ENCODE measurements at places on chromosomes 11 and 22.

DNA sequence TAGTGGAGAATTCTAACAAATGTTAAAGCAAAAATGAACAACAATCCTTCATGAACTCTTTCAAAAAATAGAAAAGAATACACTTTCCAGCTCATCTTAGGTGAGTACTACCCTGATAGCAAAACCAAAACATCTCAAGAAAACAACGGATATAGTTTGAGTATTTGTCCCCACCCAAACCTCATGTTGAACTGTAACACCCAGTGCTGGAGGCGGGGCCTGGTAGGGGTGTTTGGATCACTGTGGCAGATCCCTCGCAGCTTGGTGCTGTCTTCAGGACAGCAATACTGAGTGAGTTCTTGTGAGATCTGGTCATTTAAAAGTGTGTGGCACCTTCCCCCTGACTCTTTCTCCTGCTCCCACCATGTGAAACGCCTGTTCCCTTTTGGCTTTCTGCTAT, 27.0 kb downstream of the NCAPD3 start:
- DNase-seq = no peak

GRCh38 chr11:46519351-46519750, 74.5 kb downstream of the AMBRA1 start:
- DNase-seq = no peak

- DNase-seq = no peak
These were observed 39.8 kb downstream of the GAB2 start for GRCh38 chr11:78377625-78378418.

DNA sequence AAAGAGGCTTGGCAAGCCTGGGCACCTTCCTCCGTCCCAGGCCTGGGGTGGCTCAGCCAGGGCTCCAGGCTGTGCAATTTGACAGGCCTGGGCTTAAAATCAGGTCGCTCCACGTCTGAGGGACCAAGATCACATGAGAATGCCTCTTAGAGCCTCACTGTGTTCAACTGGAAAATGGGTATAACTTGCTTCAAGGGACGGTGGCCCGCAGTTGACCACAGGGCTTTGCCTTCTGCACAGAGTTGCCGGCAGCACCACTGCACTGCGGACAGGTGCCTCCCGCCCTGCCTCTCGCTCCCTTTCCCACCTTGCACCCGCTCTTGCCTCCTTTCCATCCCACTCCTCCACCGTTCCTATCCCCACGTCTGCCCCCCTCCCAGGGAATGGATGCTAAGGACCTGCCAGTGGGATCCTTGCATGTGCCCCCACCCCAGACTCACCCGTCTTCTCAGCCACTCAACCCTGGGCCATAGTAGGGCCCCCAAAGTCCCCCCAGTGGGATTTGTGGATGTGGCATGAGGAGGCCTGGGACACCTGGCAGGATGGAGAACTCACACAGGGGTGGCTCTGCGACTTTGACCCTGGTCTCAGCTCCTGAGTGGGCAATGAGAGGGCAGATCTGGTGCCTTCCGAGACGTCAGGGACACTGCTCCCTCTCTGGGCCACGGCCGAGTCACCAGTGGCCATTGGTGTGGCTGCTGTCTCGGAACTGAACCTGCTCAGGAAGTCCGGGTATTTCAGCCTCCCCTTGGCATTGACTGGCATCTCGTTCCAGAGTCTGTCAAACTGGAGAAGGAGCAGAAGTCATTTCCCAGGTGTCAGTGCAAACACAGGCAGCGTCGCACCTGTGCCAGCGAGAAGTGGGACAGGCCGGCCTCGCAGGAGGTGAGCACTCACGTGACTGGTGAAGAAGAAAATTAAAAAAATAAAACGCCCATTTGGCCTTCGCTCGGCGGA, 128.0 kb downstream of the MPPED1 start:
- no peak for DNase-seq

GRCh38 chr11:12274056-12274455, 103.3 kb upstream of the PARVA start:
- no peak for DNase-seq

GRCh38 chr11:3087821-3088800, 30.9 kb upstream of the CARS1 start:
- DNase-seq = no peak

DNA sequence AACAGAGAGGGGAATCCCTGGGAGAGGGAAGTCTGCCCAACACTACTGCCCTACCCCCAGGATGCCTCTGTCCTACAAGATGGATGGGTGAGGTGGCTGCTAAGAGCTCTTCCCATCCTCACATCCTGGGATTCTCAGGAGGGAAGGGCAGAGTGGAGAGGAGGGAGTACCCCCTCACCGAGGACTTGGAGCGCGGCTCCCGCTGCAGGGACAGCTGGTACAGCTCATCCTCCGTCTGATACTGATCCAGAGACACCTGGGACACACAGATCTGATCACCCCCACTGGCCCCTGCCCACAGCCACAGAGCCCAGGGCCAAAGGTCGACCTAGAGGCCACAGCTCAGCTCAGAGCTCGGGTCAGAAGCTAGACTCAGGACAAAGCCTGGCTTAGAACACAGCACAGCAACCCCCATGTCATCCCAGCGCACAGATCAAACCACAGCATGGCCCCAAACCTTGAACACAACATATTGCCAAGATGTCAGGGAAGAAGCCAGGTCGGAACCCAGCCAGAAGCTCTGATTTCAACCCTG, 8.2 kb downstream of the RASGRP2 start:
- DNase-seq = no peak

DNA sequence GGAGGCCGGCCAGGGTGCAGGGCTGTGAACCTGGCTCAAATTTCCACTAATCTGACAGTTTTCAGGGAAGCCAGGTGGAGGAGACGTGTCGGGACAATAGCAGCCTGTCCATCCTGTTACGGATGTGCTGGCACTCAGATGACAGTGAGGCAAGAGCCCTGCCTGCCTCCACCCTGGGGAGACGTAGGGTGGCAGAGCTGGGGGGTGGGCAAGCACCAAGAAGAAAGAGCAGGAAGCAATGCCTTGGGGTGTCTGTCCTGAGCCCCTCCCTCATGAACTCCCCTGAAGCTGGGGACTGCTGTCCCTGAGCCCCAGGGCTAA, 10.0 kb upstream of the TRIM29 start:
- DNase-seq = no peak

DNA sequence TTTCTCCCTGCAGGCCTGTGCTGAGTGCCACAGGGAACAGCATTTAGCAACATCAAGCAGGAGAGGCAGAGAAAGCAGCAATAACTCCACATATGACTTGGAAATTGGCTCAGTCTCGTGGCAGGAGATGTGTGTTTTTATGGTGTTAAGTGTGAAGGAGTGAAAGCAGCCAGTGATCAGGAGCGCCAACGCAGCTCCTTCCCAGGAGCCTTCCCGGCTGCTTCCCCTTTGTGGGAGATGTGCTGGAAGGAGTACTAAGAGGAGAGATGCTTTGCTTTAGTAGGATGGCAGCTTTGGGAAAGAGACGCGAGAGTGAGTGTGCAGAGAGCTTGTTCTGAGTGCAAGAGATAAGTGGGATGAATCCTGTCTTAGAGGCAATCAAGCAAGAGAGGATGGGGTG, 54.7 kb upstream of the KIRREL3 start:
- no peak for DNase-seq

DNA sequence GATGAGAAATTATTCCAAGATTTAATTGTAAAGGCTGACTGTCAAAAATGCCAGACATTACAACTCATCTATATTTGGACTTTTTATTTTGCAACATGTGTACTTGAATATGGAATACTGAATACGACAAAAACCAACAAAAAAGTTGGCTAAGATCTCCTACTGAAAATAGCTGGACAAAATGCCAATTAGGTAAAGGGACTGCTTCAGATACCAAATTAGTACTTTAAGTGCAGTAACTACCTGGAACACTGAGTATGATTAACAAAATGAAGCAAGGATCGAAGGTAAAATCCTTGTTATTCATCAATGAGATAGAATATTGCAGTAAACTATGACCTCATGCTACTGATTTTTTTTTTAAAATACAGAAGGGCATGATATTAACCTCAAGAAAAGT, 173.8 kb downstream of the SOX6 start:
- no peak for DNase-seq

GRCh38 chr11:36155770-36156160, 133.5 kb downstream of the COMMD9 start:
- DNase-seq = no peak

DNA sequence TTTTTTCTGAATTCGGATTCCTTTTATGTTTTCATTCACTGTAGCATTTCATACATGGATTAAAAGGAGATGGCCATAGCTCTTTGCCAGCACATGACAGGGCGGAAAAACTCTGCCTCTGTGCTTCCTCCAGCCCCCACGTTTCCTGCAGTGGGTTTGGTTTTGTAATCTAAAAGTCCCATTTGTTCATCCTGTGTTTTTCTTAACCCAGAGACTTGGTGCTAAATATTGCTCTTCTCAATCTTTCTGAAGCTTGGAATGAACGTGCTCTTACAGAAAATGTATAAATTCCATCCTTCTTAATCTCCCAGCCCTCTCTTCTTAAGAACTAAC, 89.9 kb downstream of the PPP6R3 start:
- DNase-seq = no peak

GRCh38 chr22:36443198-36443770, 38.2 kb downstream of the TXN2 start:
- DNase-seq = no peak

DNA sequence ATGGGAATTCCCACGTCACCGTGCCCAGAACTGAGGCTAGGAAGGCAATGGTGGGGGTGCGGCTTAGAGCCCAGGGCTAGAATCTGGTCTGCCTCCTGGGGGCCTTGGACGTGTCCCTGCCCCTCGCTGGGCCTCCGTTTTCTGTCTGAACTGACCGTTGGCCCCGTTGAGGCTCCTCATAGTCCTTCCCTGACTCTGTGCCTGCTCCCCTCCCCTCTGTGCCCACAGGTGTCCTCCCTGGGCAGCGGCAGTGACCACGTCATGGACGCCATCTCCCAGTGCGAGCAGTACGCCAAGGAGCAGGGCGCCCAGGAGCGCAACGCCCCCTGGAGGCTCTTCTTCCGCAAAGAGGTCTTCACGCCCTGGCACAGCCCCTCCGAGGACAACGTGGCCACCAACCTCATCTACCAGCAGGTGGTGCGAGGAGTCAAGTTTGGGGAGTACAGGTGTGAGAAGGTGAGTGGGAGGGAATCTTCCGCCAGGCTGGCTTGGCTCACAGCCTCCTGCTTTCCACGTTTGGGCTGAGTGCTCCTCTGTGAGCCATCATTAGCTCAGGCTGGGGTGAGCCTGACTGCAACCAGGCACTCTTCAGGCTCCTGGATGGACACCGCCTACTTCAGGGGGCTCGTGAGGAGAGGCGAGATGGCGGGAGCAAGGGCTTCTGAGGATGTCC, 63.9 kb downstream of the MYO7A start:
- no peak for DNase-seq

GRCh38 chr11:110028921-110029320, 64.3 kb upstream of the ZC3H12C start:
- DNase-seq = no peak

- no peak for DNase-seq
These were observed 1286.5 kb upstream of the TENM4 start for GRCh38 chr11:80727315-80727714.

DNA sequence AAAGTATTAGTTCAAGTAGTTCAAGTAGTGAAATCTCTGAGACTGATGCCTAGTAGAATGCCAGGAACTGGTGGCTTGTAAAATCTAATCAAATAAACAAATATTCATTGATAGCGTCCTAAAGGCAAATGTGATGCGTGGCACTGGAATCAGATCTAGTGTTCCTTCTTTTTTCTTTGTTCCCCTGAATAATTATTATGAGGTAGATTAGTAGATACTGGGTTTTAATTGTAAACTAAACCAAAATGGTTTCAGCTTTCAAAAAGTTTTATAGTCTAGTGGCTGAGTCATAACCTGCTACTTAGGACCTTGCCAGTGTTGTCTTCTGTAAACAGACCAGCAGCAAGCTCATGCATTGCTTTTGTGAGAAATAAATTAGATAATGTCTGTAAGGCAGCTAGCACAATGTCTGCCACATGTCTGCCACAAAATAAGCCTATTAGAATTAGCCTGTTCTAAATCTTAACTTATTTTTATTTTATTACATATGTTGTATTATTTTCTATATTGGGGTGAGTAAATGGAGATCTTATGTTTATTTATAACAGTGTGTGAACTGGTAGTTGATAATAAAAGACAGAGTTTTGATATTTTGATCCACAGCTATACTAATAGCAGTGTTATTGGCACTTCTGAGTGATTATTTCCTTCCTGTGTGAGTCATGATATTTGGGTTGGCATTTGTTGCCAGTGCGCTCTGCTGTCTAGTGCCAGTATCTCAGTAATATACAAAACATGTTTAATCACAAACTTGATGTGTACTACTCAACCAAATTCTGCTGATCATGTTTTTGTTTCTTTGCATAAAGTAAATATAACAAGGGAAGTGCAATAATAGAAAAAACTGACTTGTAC, 135.7 kb downstream of the TMEM135 start:
- DNase-seq = no peak

DNA sequence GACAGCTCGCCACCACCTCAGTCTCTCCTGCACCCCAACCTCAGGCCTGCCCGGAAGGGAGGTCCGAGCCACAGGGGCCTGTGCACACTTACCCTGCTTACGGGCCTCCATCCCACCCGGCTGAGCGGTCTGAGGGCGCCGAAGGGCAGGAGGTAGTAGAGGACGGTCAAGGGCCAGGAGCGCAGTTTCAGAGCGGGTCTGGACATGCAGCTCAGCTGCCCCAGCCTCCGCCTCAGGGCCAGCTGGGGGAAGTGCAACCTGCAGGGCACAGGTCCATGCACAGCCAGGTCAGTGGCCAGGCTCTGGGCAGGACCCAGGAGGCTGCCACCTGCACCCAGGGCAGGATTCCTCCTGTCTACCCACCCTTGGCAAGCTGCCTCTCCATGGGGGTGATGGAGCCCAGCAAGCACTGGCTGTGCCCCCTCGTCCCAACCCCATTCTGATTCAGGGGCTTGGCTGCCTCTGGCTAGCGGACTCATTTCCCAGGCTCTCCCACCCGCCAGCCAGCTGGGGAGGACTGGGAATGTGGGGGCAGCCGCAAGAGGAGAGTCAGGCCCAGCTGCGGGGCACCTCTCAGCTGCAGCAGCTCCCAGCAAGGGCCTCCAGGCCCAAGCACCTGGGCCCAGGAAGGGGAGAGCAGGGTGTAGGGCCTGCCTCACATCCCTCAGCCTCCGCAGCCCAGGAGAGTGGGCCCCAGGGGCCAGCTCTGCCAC, 38.3 kb downstream of the PISD start:
- DNase-seq = no peak

GRCh38 chr11:128482512-128483191, 104.7 kb downstream of the ETS1 start:
- DNase-seq = no peak

- peak; percentile 35 for DNase-seq
These were observed 5.0 kb downstream of the SCN2B start for GRCh38 chr11:118171269-118172062.

DNA sequence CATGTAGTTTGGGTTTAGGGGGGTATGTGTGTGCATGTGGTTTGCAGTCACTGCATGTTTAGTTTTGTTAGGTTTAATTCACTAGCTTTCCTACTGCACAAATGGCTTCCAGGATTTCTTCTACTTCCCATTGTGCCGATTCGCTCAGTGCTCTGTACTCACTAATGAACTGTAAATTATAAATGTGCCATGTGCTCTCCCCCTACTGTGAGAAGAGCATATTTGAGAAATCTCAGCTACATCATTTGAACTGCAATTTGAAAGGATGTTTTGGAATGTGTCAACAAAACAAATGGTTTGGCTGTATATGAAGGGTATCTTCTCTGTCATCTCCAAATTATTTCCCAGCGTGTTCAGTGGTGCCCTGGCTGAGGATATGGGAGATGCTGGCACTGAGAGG, 28.1 kb downstream of the CYB5R2 start:
- no peak for DNase-seq

Measured in activated naive CD4-positive, alpha-beta T cell (primary cell).